M059J (cell line): ENCODE measurements at places on chromosomes 1 and 21. TPM values are rescaled to one million over a fixed set of nuclear protein-coding genes. Genes with fewer than 3 reads are reported as not detected.

TSPAN1 gene
- 0.47 and 1.7 TPM in 2 replicates for total RNA-seq

MAN1C1 gene
- 3.3 and 4.4 TPM in 2 replicates for total RNA-seq

MFSD2A gene
- total RNA-seq, result 1.2 and 2.3 TPM in 2 replicates

C4BPA gene
- total RNA-seq, result 0.10 TPM in 1 of 2 replicates, not detected in the other

A3GALT2 gene
- not detected in 2 replicates for total RNA-seq

PTGS2 gene
- 29.4 and 29.9 TPM in 2 replicates for total RNA-seq

HDAC1 gene
- total RNA-seq, result 158 and 171 TPM in 2 replicates

ACTL8 gene
- 0.07 and 0.39 TPM in 2 replicates for total RNA-seq

FTCD gene
- total RNA-seq, result not detected in 2 replicates

SLC1A7 gene
- 0.25 TPM in 1 of 2 replicates, not detected in the other for total RNA-seq

HOOK1 gene
- total RNA-seq, result 0.07 TPM in 1 of 2 replicates, not detected in the other

FASLG gene
- not detected in 2 replicates for total RNA-seq

GJB3 gene
- total RNA-seq, result 0.57 and 1.9 TPM in 2 replicates

FAM131C gene
- total RNA-seq, result 0.71 and 1.7 TPM in 2 replicates

FAM72A gene
- 9.1 and 13.3 TPM in 2 replicates for total RNA-seq

FALEC gene
- not detected in 2 replicates for total RNA-seq

OVAAL gene
- 0.05 and 0.79 TPM in 2 replicates for total RNA-seq

OLIG2 gene
- not detected in 2 replicates for total RNA-seq

CCDC27 gene
- not detected in 2 replicates for total RNA-seq

NOC2L gene
- total RNA-seq, result 60.1 and 102 TPM in 2 replicates

LCE2A gene
- total RNA-seq, result not detected in 2 replicates

CLCNKB gene
- 0.05 and 0.32 TPM in 2 replicates for total RNA-seq

ITLN2 gene
- not detected in 2 replicates for total RNA-seq

ADAMTS1 gene
- 58.6 and 94.4 TPM in 2 replicates for total RNA-seq

PEX11B gene
- total RNA-seq, result 31.0 and 42.5 TPM in 2 replicates

OR2AK2 gene
- total RNA-seq, result not detected in 2 replicates

CCDC190 gene
- 1.7 and 4.0 TPM in 2 replicates for total RNA-seq

GNAT2 gene
- 0.12 TPM in 1 of 2 replicates, not detected in the other for total RNA-seq

SYNC gene
- 22.3 and 38.2 TPM in 2 replicates for total RNA-seq

HPCA gene
- 0.07 TPM in 1 of 2 replicates, not detected in the other for total RNA-seq

COL6A1 gene
- 147 and 271 TPM in 2 replicates for total RNA-seq

LCE3E gene
- not detected in 2 replicates for total RNA-seq

CHIA gene
- total RNA-seq, result not detected in 2 replicates

TCHHL1 gene
- total RNA-seq, result not detected in 2 replicates

IL10 gene
- not detected in 2 replicates for total RNA-seq

SPOCD1 gene
- total RNA-seq, result 33.0 and 52.0 TPM in 2 replicates

ZSWIM5 gene
- 0.02 and 0.49 TPM in 2 replicates for total RNA-seq

DIO1 gene
- not detected in 2 replicates for total RNA-seq

CDCA8 gene
- 36.8 and 38.4 TPM in 2 replicates for total RNA-seq

PADI6 gene
- not detected in 2 replicates for total RNA-seq

CAPZA1 gene
- total RNA-seq, result 190 and 259 TPM in 2 replicates

PKN2 gene
- total RNA-seq, result 22.5 and 30.7 TPM in 2 replicates

AIRE gene
- not detected in 2 replicates for total RNA-seq
